ENCODE measurements at places on chromosomes 13 and 19.

GRCh38 chr13:41058295-41059070, 2.8 kb upstream of the WBP4 start:
- DNase-seq, result no peak

- peak; percentile 50 for DNase-seq
These were observed at the start of gene GNA15 for GRCh38 chr19:3135961-3136683. Gene GNA15 (plus strand): TSS chr19:3136033. CDS start chr19:3136451, 418 bp downstream.

DNA sequence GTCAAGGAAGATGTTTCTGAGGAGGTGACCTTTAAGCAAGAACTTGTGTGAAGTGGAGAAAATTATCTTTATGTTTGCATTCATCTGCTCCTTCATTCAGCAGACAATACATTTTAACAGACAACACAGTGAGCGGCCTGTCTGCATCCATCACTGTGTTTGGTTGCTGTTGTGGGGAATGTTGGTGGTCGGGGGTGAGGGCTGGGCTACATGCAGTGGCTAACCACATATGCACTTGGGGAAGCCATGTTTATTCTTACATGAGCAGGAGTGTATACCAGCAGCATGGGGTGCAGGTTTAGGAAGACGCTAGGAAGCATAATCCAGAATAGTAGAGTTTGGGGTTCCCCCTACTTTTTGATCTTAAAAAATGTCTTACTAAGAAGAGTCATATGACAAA, 66.4 kb downstream of the DHRS12 start:
- DNase-seq, result no peak

DNA sequence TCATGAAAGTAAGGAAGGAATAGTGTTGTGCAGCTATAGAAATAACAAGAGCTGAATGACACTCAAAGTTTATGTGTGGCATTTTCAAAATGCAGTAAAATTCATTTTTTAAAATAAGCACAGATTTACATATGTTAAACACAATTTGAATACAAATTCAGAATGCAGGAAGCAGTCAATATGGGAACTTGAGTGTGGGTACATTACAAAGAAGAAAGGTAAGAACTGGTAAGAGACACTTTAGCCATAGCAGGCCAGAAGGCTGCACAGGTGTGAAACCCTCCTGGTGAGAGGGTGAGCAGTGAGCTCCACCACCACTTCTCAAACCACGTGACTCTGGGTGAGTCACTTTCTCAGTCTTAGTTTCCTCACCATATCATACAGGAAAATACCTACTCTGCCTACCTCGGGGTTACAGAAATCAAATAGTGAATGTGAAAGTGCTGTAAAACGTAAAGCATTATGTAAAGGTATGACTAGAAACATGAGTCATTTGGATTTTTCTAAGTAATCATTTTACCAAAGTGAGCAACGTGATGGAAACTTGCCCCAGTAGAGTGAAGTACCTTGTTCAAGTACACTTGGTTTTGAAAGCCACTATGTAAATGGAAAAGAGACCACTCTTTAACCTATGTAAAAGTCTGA, 40.5 kb downstream of the USP12 start:
- no peak for DNase-seq

DNA sequence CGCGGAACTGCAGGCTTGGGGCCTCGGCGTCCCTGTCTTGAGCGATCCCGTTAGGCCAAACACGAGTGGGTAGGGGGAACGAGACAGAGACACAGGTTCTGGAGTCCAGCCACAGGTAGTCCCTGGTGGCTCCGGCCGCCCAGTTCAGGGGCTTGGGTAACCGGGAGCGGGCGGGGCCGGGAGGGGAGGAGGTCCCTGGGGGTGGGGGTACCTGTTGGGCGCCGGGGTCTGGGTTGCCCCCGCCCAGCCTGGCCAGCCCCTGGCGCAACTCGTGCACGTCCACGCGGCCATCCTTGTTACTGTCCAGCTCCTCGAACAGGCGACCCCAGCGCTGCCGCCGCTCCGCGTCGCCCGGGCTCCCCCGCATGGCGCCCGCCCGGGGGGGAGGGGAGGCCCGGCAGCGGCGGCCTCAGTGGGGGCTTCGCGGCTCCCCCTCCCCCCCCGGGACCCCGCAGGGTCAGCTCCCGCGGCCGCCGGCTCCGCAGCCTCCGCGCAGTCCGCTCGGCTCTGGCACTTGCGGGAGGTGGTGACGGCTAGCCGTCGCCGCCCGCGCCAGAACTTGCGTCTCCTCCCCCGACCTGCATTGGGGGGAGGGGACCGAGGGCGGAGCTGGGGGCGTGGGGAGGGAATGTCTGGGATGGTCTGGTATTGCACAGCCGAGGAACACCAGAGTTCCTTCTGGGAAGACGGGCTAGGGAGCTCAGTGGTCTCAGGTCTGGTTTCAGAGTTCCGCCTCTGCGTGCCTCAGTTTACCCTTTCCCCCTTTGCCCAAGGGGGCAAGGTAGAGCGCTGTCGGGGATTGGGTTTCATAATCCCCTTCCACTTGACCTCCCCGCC, at the start of gene SLC25A23:
SLC25A23 (minus strand) TSS at position 531 of the 837 bp plus-strand sequence; CDS start at position 367, 164 bp downstream.
- peak; percentile 29 for DNase-seq

- no peak for DNase-seq
These were observed 641 bp downstream of the SGTA start for GRCh38 chr19:2782329-2782935.

- no peak for DNase-seq
These were observed 411.0 kb downstream of the HS6ST3 start for GRCh38 chr13:96500953-96501352.

- peak; percentile 75 for DNase-seq
These were observed 539 bp upstream of the ZNF667 start for GRCh38 chr19:56477429-56478338.

GRCh38 chr19:55178781-55179599, 1.1 kb downstream of the SYT5 start:
- DNase-seq, result no peak

DNA sequence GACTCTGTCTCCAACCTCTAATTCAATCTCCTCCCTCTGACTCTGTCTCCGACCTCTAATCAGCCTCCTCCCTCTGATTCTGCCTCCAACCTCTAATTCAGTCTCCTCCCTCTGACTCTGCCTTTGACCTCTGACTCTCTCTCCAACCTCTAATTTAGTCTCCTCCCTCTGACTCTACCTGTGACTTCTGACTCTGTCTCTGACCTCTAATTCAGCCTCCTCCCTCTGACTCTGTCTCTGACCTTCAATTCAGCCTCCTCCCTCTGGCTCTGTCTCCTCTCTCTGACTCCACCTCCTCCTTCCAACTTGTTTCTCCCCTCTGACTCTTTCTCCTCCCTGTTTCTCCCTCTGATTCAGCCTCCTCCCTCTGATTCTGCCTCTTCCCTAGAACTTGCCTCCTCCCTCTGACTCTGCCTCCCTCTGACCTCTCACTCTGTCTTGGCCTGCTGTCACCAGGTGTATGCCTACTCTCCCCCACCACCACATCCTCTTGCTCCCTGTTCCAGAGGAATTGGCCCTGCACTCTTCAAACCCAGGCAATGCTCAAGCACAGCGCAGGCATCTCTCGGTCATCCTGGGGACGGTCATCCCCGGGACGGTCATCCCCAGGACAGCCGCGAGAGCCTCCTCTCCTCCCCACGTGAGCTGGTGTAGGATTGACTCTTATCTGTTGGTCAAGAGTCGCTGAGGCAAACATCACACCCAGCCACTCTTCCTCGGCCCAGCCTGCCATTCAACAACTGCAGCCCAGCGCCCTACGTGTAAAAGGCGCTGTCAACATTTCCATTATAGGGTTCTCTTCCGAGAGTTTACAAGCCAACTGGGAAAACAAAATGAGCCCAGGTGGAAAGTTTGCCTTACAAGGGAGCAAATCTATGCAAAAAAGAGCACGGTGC, 60.2 kb downstream of the ZIC5 start:
- no peak for DNase-seq

- no peak for DNase-seq
These were observed 60.3 kb downstream of the MIPEP start for GRCh38 chr13:23828866-23829265.

GRCh38 chr19:55454787-55455243, 6.6 kb downstream of the ISOC2 start:
- DNase-seq, result no peak

DNA sequence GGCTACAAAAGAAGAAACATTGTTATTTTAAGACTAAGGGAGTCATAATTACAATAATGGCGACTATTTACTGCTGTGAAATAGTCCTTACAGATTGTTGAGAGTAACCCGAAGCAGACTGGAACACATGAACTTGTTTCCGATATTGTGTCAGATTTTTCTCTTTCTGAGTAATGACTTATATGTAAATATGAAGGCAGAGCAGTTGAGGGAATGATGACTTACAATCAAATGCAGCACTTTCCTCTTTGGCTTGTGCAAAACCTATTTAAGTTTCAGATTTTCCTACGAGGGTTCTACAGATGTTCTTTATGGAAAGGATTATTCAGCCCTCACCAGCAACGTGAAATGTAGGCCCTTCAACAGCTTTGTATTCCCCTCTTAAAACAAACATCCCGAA, 198.6 kb downstream of the RGCC start:
- DNase-seq, result no peak

- DNase-seq, result no peak
These were observed 9.5 kb downstream of the MIER2 start for GRCh38 chr19:335072-335471.

GRCh38 chr13:33752597-33752996, 65.4 kb upstream of the RFC3 start:
- no peak for DNase-seq

GRCh38 chr13:74193391-74193790, 59.2 kb upstream of the KLF12 start:
- DNase-seq, result no peak

GRCh38 chr13:110653271-110653670, 37.9 kb downstream of the NAXD start:
- DNase-seq, result no peak

DNA sequence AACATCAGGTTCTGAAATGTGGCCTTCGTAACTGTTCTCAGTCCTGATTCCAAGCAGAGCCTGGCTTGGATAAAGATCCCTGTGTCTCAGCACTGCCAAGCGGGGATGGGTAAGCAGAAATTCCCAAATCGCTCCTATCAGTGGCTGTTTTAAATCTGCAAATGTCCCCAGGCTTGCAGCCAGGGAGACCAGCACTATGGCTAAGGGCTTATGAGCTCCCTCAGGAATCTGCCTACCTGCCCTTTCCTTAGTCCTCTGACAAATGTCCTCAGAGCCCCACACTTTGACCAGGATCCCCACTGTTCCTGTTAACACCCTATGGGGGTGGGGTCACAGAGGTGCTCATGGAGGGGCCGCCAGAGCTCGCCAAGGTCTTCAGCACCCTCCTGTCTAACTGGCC, 1062.8 kb downstream of the UQCRFS1 start:
- DNase-seq, result no peak

- DNase-seq, result no peak
These were observed 199.6 kb upstream of the IRS2 start for GRCh38 chr13:109985871-109986450.

DNA sequence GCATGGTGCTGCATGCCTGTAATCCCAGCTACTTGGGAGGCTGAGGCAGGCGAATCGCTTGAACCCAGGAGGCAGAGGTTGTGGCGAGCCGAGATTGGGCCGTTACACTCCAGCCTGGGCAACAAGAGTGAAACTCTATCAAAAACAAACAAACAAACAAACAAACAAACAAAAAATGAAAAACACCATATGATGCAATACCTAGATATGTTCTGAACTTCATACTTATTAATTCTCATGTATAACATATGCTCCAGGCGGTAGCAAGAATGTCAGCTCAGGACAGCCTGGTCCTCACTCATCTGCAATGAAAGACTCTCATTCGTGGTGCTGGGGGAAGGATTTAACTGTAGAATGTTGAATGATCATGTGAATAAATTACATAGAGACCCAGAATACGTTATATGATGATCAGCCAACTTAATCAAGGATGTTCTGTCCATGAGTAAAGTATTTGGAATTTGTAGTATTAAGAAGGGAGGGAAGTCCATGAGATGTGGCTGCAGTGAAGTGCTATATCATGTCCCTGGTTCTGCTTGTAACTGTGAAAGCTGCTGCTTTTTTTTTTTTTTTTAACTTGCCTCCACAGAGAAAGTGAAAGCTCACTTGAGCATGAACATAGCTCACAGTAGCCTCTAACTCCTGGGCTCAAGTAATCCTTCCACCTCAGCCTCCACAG, 206.8 kb downstream of the UQCRFS1 start:
- no peak for DNase-seq

- no peak for DNase-seq
These were observed 8.7 kb upstream of the ATP12A start for GRCh38 chr13:24671386-24672113.

- DNase-seq, result no peak
These were observed 6.0 kb upstream of the BSG start for GRCh38 chr19:566403-566802.

DNA sequence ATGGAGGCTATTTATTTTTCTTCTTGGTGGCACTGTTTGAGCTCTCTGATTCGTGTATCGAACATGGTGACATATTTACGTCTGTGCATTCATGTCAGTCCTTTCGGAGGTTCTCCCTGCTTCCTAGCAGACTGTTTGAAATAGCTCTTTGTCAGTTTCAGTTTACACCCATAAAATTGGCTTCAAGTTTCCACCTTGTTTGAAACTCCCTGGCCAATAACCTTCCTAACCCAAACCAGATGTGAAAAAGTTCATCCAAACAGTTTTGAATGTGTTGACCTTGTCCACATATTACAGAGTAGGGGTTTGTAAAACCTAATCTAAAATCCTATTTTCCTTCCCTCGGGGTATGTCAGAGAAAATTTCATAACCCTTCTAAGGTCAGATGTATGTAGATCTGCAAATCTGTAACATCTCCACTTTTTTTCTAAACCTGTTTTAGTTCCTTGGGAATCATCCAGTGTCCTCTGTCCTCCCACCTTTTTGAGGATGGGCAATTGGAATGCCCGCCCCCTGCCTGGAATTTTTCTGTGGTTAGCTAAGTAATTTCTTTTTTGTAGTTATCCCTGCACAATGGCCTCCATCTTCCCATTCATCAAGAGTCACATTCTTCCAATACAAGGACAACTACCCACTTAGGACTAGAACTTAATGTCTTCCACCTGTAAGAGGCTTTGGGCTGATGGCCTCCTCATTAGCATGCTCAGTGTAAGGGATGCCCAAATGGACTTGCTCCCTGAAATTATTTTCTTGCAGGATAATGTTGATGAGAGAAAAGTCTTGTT, 499.8 kb downstream of the GPC6 start:
- DNase-seq, result no peak

GRCh38 chr19:33430674-33431277, 57.3 kb downstream of the CEBPG start:
- no peak for DNase-seq

All from thymus (tissue), 14 donors.